ENCODE measurements at places on chromosomes 7 and 10.

DNA sequence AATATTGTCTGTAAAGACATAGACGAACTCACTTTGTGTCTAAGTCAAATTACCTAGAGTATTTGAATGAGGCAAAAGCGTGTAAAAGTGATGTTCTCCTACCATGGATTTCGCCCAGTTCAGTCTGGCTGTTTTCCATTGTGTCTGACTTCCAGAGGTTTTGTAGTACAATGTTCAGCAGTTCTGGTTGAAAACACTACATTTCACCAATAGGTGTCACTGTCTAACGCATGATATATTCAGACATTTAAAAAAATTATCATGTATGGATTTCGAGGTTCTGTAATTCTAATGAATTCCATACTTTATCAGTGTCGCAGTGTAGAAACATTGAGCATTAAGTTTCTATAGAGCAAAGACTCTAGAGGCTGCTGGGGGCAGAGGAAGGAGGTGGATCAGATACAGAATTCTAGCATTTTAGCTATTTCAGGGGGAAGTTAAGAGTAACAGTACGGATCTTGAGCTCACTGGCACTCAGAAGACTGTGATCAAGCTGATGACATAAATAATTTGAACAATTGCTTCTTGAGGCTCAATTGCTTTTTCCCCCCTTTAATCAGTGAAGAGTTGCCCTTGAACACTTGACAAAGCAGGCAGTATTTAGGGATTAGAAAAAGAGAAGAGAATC lies 196.9 kb upstream of the RHOBTB1 start:
- peak; percentile 60 for DNase-seq

GRCh38 chr7:116259156-116259870 lies 49.0 kb downstream of the TES start:
- DNase-seq, result no peak

- DNase-seq, result no peak
Observed at GRCh38 chr10:865257-865656, 66.2 kb downstream of the LARP4B start.

DNA sequence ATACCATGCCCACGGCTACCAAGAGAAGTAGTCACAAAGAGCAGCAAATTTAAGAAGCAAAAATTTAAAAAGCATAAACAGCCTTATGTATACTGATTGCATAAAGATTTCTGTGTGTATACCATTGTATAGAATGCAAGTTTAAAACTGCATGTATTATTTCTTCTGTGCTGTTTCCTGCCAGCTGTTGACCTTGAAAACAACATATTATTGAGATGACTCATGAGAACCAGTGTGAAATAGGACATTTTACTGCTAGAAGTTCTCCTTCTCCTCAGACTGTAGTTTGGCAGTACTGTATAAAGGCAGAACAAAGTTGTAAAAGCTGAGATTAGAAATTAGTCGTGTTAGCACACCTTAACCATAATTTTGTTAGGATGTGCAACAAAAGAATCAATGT lies 42.3 kb upstream of the SGCE start:
- no peak for DNase-seq

DNA sequence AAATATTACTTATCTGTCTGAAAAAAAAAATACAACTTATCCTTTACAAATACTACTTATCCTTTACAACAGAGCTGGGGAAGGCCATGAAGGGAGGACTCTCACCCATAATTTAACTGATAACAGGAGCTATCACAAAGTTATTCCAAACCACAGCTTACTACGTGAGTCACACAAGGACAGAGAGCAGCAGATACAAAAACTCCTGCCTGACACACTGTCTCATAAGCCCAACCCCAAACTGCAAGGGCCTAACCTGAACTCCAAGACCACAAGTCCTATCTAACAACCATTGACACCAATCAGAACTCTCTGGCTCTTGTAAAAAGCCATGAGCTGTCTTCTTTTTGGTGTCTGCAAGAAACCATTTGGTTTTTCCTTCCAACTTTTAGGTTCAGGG lies 28.5 kb upstream of the CXCL12 start:
- DNase-seq, result no peak

- no peak for DNase-seq
Observed at GRCh38 chr7:2496375-2496774, 20.2 kb upstream of the GRIFIN start.

- DNase-seq, result no peak
Observed at GRCh38 chr7:141359740-141360415, 191.3 kb upstream of the AGK start.

- DNase-seq, result no peak
Observed at GRCh38 chr7:112081778-112082177, 124.4 kb downstream of the DOCK4 start.

DNA sequence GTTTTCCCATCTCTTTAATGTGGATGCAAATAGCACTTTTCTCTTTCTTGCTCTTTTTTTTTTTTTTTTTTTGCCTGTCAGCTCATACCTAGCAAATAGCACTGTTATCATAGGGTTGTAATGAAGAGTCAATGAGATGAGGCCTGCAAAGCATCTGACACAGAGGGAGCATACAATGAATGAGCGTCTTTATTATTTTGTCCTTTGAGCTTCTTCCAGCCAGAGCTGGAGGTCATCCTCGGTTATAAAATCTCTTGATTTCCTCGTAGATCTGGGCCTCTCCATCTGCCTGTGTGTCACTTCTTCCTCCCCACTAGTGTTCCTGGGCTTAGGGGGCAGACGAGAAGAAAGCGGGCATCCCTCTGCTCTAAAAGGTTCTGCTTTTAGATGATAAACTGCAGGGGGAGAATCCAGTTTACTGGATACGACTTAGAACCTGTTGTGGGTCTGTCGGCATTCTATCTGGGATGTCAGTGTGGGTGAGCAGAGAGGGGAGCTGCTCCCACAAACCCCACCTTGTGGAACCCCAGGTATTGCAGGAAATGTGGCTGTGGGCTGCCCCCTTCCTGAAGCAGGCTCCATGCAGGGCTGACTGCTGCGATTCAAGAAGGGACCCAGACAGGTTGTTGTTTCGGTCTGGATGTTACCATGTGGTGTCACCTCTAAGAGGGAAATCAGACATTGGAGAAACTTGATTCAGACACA lies 135.8 kb upstream of the GPR26 start:
- DNase-seq, result no peak

DNA sequence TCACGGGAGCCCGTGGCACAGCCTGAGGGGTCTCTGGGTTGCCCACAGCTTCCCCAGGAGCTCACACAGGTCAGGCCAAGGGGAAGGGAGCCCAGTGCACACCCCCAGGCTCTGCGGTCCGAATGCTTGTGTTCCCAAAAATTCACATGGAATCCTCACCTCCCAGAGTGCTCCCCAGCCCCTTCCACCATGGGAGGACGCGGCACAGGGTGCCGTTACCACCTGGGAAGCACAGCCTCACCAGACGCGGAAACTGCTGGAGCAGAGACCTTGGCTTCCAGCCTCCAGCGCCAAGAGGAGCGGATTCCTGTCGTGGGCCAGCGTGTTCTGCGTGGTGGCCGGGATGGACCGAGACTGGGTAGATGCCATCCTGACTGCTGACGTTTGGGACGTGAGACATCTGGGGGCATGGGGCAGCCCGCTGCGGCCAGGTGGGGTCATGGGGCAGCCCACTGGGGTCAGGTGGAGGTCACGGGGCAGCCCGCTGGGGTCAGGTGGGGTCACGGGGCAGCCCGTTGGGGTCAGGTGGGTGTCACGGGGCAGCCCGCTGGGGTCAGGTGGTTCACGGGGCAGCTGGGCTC lies 149.4 kb downstream of the WDR37 start:
- DNase-seq, result no peak

- no peak for DNase-seq
Observed at GRCh38 chr10:89491932-89492331, 43.5 kb downstream of the SLC16A12 start.

- DNase-seq, result no peak
Observed at GRCh38 chr10:78354101-78354500, 320.4 kb downstream of the RPS24 start.

DNA sequence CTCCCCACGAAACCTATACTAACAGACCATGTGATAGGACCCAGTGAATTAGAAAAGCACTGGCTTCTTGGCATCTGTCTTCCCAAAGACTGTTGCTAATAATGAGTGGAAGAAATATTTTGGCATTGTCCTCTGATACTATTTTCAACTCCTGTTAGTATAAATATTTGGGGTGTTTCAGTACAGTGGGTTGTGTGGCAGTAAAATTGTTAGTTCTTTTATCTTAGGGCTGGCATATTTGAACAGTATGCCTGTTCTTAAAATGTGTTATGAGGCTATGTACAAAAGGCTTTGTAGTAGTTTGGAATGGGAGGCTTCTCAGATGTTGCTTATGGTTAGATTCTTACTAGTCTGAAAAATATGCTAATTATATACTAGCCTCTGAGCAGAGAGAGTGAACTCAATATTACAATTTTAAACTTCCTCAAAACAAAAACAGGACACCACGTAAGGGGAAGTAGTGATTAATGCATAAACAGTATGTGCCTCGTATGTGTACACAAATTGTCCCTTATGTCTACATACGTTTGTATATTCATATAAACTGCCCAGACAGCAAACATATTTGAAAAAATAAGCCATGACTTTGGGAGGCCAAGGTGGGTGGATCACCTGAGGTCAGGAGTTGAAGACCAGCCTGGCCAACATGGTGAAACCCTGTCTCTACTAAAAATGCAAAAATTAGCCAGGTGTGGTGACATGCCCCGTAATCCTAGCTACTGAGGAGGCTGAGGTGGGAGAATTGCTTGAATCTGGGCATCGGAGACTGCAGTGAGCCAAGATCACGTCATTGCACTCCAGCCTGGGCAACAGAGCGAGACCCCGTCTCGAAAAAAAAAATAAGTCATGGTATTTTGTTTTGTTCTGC lies 115.4 kb downstream of the ARID5B start:
- no peak for DNase-seq

- DNase-seq, result no peak
Observed at GRCh38 chr7:116041615-116042014, 11.1 kb upstream of the TFEC start.

- peak; percentile 15 for DNase-seq
Observed at GRCh38 chr10:93006435-93007039, 54.1 kb upstream of the CYP26C1 start.

GRCh38 chr7:151673216-151673615 lies 153.5 kb upstream of the RHEB start:
- DNase-seq, result no peak

DNA sequence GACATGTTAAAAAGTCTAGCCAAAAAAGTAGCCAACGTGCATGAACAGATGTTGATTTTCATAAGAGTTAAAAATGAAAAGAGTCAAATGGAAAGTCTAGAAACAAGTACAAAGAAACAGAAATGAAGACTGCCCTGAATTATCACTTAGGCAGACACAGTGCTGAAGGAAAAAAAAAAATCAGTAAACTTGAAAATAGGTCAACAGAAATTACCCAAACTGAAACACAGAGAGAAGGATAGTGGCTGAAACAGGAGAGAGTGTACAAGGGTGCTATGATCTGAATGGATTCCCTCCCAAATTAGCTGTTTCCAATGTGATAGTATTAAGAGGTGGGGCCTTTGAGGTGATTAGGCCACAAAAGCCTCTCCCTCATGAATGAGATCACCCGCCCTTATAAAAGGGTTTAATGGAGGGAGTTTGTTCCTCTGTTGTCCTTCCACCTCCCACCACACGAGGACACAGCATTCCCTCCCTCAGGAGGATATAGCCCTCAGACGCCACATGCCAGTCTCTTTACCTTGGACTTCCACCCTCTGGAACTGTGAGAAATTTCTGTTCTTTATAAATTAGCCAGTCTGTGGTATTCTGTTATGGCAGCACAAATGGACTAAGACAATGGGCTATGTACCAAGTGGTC lies 249.7 kb downstream of the AHR start:
- no peak for DNase-seq

- DNase-seq, result no peak
Observed at GRCh38 chr7:127154958-127155357, 97.8 kb downstream of the GRM8 start.

DNA sequence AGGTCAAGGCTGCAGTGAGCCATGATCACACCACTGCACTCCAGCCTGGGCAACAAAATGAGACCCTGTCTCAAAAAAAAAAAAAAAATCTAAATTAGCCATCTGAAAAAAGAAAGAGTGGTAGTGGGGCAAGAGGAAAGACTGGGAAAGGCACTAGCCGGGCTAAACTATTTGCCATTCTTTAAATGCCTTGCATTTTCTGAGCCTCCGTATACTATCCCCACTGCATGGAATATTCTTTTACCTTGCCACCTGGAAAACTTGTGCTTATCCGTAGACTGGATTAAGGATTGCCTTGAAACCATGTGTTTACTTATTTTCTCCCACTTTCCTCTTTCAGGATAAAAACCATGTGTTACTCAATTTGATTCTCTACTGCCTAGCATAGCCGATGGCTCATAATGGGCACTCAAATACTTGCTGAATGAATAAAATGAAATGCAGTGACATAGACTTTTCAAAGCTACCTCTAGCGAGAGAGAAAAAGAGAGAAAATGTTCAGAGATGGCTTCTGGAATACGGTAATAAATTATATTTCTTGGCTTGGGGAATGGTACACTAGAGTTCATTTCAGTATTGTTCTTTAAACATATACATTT lies 30.6 kb downstream of the HYCC1 start:
- no peak for DNase-seq

DNA sequence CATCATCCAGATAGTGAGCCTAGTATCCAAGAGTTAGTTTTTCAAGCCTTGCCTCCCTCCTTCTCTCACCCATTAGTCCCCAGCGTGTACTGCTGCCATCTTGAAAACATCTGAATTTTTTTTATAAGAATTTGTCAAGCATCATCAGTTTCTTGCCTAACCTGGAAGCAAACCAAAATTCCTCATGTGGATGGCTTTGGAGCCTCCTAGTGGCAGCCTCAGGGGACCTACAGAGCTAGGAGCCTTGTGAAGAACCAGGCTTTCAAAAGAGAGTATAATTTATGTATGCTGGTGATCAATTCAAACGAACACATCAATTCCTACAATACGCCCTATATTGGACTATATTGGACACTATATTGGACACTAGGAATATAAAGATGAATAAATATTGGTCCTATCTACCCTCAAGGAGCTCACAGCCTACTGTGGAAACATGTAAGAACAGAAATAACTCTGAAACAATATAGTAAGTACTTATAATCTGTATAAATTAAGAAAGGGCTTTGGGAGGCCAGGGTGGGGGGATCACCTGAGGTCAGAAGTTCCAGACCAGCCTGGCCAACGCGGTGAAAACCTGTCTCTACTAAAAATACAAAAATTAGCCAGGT lies 63.4 kb downstream of the HPSE2 start:
- DNase-seq, result peak; percentile 8

DNA sequence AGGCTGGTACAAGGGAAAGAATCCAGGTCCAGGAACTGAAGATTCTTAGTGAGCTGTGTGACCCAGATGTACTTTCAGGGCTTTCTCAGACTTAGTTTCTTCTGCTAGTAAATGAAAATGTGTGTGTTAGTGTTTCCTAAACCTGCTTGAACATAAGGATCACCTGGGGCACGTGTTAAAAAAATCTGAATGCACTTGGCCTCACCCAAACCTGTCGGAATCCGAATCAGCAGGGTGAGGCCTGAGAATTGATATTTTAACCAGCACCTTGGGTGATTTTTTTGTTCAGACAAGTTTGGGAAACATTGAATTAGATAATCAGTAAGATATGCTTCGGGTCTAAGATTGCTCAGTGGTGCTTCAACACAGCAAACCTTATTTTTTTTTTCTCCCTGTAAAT lies 59.7 kb downstream of the ZNF365 start:
- no peak for DNase-seq

- DNase-seq, result no peak
Observed at GRCh38 chr7:2945171-2945570, 98.5 kb downstream of the CARD11 start.

- DNase-seq, result no peak
Observed at GRCh38 chr10:132669208-132669861, 116.6 kb downstream of the NKX6-2 start.

- peak; percentile 99 for DNase-seq
Observed at GRCh38 chr10:114526504-114527238, 122.4 kb upstream of the AFAP1L2 start.
